ENCODE measurements at places on chromosomes 5 and 9. TPM values are rescaled to one million over a fixed set of nuclear protein-coding genes. Genes with fewer than 3 reads are reported as not detected.

SLC4A9 gene
- total RNA-seq = not detected

ALAD gene
- 24.8 TPM for total RNA-seq

CDC26 gene
- total RNA-seq = 43.1 TPM

PKN3 gene
- 0.55 TPM for total RNA-seq

All from smooth muscle cell of bladder (primary cell).